Neuronal stem cell (in vitro differentiated cells): ENCODE measurements at places on chromosomes 3 and 15.

DNA sequence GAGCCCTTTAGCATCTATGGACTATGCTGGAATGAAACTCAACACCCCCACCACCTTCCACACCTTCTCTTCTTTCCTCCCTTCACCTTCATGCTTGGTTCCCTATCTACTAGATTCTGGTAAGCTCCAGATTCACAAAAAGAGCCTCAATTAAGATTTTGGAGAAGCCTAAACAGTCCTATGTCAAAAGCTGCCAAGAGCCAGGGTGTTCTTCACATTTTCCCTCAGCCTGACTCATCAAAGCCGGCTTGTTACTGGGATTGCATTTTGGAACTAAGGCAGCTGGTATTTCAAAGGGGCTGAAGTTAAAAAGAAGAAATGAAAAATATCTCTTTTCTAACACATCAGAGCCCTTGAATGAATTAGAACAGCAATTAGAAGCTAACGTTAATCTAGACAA is 247.7 kb downstream of the MYRIP start:
- no peak for DNase-seq

GRCh38 chr3:81393251-81393650 is 368.2 kb downstream of the GBE1 start:
- DNase-seq = no peak

- DNase-seq = no peak
These were observed 254.3 kb downstream of the SHQ1 start for GRCh38 chr3:72593881-72594397.

- no peak for DNase-seq
These were observed 24.6 kb upstream of the SLC6A6 start for GRCh38 chr3:14377838-14378169.

DNA sequence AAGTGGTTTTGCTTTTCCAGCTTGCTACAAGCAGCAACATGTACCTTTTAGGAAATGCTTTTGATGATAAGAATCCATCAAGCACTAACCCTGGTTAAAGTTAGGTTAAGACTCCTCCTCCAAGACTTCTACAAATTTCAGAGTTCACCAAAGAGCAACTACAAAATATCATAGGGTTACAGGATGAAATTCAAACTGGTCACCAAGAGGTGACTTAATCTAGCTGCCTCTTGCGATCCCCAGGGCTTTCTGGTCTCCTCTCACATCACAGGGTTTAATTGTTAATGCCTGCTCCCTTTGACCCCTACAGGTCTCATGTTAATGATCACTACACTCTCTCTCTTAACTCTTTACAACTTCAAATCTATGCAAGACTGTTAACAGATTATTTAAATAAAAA is 66.5 kb downstream of the DPH6 start:
- DNase-seq = peak; percentile 20

GRCh38 chr15:69590932-69591524 is 138.4 kb downstream of the RPLP1 start:
- DNase-seq = no peak

DNA sequence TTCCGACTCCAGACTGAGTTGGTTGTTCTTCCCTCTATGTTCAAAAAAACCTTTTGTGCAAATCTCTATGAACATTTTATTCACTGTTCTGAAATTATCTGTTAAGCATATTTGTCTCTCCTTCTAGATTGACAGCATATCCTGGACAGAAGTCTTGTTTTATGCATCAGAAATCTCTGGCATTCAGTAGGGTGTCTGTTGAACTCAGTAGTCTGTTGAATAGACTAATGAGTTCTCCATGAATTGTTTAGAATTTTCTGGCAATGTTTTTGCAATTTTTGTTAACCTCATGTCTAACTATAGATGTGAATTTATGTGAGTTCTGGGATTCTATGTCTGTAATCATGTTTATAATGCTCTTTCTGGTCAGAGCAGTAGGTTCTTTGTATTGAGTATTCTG is 222.5 kb upstream of the KCNMB2 start:
- no peak for DNase-seq

GRCh38 chr3:125382298-125382697 is 7.2 kb upstream of the ZNF148 start:
- no peak for DNase-seq

GRCh38 chr3:61077551-61077950 is 173.7 kb downstream of the FHIT start:
- DNase-seq = no peak
